Stimulated activated CD8-positive, alpha-beta memory T cell treated with anti-CD3 and anti-CD28 coated beads, Interleukin-4, amount 100 ng/mL, for 24 hours (primary cell): ENCODE measurements at places on chromosomes 7 and 10.

- no peak for DNase-seq
Observed at GRCh38 chr10:75788394-75789205, 357.2 kb downstream of the LRMDA start.

GRCh38 chr10:1280466-1281404 lies 224.6 kb downstream of the WDR37 start:
- DNase-seq, result no peak

GRCh38 chr7:32536585-32536984 lies 41.3 kb downstream of the AVL9 start:
- DNase-seq, result no peak

GRCh38 chr10:94214481-94214893 lies 148.3 kb downstream of the NOC3L start:
- DNase-seq, result no peak

DNA sequence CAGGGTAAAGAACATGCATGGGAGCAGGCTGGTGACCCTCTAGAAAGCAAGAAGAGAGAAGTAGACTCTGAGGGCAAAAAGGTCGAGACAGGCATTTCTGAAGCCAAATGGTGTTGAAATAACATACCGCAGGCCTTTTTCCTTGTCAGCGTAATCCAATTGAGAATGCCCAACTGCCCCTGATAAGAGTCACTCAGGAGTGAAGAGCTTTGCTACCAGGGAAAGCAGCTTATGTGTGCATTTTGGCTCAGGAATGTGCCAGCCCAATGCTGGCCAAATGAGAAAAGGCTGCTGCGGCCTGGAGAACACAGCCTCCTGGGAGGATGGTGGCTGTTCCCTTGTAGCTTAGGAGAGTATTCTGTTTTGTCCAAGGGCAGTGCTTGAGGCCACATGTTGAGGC lies 61.4 kb upstream of the NFKB2 start:
- no peak for DNase-seq

DNA sequence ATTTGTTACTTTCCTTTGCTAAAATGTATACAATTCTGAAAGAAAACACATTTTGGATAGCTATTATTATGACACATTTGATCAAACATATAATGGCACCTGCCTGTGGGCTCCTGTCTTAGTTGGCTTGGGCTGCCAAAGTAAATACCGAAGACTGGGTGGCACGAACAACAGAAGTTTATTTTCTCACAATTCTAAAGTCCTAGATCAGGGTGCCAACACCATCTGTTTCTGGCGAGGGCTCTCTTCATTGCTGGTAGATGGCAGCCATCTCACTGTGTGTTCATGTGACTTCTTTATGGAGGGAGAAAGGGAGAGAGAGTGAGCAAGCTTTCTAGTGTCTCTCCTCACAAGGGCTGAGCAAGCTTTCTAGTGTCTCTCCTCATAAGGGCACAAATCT lies 195.8 kb upstream of the FAM3C start:
- no peak for DNase-seq

DNA sequence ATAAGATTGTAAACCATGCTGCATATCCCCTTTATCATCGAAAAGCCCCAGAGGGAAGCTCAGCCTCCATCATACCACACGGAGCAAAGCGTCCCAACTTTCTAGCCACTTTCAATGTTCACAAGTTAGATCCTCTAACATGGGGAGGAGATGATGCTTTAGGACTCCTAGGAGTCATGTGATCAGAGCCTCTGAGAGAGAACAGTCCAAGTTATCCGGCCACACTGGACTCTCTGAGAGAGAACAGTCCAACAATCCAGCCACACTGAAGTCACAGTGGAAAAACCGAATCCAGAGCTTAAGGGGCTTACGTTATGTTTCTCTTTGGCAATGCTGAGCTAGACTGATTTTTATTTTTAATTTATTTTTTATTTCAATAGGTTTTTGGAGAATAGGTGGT lies 72.5 kb downstream of the MALSU1 start:
- no peak for DNase-seq

GRCh38 chr7:77674878-77675277 lies 21.4 kb upstream of the RSBN1L start:
- no peak for DNase-seq

GRCh38 chr10:53638006-53638405 lies 865.4 kb upstream of the MBL2 start:
- no peak for DNase-seq

DNA sequence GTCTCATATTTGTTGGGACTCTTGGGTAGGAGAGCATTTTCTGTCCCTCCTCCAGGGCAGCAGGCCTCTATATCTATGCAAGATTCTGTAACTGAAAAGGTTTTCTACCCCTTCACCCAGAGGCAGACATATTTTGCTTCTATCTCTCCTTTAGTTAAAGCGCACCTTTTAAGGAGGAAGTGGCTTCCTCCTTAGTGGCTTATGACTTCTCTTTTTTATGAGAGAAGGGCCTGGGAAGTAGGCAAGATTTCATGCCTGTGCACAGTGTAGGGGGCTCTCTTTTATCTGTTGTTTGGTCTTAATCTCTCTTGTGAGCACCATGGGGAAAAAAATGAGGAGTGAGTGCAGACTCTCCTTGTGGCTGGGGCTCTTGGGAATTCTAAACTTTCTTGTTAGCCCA lies 122.1 kb downstream of the LRMDA start:
- DNase-seq, result no peak

DNA sequence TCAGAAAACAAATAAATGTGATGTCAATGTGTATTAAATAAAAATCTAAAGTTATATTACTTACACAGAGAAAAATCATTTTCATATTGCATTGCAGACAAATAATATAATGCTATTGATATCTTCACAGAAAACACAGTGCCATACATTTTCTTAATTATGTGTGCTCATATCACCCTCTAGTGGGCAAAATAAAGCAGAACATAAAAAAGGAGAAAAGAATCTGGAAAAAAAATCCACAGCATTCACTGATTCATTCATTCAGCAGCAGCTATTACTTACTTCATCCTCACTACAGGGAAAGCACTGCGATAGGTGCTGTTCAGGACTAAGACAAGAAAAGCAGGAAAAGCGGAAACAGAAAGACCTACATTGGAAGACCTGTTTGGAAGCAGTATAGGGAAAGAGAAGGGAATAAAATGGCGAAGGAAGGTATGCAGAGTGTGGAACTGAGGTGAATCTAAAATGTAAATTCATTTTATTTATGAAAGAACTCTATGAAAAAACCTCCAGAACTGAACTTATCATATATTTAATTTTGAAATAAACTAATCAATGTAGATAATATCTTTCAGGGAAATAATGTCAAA lies 73.2 kb downstream of the POT1 start:
- DNase-seq, result no peak

GRCh38 chr7:106255246-106255645 lies 29.5 kb downstream of the NAMPT start:
- no peak for DNase-seq

GRCh38 chr10:18332484-18332883 lies 192.3 kb downstream of the CACNB2 start:
- no peak for DNase-seq
